ENCODE measurements at places on chromosomes 11 and 22.

DNA sequence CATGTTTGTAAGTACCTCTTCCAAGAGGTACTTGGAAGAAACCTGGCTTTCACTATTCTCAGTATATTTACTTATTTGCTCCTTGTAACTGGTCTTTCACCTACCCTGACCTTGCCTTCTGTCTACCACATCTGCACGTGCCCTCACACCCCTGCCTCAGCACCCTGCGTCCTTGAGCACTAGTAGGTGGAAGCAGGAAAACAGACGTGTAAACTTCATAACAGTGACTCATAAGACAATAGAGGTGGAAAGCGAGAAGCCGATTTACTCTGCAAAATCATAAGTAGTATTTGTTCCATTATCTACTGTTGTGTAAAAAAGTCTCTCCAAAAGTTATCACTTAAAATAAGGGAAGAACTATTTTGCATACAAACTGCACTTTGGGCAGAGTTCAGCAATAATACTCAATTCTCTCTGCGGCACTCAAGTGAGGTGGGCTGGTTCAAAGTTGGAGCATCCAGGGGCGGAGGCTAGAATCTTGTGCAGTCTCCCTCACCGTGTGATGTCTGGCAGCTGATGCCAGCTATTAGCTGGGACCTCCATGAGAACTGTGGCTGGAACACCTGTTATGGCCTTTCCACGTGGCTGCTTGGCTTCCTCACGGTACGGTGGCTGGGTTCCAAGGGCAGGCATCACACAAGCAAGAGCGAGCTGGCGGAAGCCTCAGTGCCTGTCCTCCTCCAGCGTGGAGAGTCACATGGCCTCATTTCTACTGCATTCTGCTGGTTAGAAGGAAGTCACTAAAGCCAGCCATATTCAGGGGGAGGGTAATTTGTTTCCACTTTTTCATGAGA is 30.4 kb downstream of the PACS1 start:
- DNase-seq, result peak; percentile 39

DNA sequence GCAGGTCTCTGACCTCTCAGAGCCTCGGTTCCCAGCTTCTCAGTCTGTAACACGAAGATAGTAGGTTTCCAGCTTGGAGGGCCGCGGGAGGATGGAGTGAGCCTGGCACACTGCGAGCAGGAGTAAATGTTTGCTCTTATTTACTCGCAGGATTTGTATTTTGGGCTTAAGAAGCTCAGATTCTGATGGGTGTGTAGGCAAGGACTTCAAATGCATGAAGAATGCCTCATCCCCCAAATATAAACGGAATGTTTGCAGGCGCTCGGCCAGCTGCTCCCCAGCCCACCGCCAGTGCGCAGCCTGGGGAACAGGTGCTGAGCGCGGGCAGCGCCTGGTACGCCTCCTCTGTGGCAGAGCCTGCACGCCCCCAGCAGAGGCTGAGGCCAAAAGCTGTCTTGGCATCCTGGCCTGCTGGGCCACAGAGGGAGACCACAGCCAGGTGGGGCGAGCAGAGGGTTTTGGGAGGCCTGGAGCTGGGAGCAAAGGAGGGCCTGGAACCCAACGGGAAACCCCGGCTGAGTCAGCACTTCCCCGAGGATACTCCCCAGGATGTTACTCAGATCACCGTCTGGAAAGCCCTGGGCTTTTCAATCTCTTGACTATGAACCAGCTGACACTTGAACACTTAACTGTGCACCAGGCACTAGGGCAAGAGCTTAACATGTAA is 9.4 kb downstream of the EHD1 start:
- no peak for DNase-seq

GRCh38 chr22:41401781-41402648 is 20.3 kb downstream of the TEF start:
- DNase-seq, result no peak

DNA sequence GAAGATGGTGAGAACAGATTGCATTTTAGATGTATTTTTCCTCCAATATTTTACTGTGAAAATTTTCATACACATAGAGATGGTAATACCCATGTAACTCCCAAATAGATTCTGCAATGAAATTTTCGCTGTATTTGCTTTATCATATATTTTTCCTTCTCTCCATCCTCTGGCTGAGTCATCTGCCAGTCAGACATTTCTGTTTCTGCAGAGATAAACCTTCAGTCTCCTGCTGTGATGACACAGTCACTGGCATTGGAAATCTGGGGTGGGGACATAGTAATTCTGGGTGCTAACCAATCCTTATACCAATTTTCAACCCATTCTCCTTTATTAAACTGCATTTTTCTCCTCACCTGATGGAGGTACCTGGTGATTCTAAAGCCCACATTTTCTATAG is 33.7 kb downstream of the SVIP start:
- no peak for DNase-seq

DNA sequence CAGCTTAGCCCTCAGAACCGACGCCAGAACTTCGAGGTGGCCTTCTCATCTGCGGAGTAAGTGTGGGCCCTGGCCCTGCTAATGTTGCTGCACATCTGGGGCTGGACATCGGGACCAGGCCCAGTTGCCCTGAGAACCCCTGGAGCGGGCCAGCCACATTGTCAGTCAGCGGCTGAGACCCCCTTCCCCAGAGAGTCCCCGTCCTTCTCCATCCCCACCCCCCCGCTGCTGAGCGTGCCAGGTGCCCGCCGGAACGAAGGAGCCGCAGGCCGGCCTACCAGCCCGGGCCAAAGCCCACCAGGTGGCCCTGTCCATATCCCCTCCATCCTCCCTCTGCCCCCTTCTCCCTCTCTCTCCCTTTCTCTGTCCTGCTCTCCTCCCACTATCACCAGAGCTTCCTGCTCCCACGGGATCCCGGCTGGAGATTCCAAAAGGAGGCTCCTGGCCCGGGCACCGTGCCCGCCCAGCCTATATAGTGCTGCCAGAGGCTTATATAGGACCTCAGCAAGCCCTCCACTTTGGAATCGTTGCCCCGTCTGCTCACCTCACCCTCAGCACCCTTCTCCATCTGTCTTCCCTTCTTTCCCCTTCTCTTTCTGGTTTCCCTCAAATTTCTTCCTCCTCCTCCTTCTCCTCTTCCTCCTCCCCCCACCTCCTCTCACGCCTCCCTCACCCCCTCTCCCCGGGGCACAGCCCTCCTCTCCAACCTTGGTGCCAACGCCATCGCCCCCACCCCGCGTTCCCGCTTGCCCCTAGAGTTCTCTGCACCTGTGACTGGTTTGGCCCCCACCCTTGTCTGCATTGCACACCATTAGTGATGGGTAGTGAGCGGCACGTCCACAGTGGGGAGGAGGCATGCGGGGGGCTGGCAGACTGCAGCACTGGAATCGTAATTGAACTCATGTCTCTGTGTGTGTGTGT is 7.3 kb downstream of the SELENOM start:
- no peak for DNase-seq

DNA sequence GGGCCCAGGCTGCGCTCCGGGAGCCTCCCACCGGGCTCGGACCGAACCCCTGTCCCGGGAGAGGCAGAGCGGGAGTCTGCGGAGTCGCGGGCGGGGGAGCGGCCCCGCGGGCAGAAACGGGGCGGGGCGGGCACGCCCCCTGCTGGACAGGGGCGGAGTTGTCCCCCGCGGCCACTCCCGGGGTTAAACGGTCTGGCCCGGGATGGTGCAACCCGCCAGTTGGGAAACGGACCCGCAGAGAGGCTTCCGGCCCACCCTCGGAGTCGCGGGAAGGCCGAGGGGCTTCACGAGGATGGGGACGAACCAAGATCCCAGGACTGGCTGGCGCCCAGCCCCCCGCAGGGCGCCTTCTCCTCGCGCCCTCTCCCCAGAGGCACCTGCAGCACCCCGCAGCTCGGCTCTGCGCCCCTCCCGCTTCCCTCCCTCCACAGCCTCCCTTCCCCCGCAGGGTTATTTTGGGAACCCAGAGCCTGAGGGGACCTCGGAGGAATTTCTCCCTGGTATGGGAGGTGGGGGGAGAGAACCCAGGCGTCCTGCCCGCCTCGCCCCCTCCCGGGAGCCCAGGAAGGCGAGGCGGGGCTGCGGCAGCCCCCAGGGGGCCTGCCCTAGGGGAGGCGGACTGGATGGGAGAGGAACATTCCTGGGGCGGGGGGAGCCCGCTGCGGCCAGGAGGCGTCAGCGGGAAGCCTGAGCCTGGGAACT is 902 bp downstream of the RASGRP2 start:
- DNase-seq, result peak; percentile 61

GRCh38 chr11:116579031-116579653 is 193.6 kb downstream of the BUD13 start:
- DNase-seq, result no peak

GRCh38 chr11:17735818-17736578 is 1.4 kb downstream of the KCNC1 start:
- DNase-seq, result no peak

- DNase-seq, result no peak
Observed at GRCh38 chr11:62909107-62909894, 11.9 kb downstream of the CHRM1 start.

DNA sequence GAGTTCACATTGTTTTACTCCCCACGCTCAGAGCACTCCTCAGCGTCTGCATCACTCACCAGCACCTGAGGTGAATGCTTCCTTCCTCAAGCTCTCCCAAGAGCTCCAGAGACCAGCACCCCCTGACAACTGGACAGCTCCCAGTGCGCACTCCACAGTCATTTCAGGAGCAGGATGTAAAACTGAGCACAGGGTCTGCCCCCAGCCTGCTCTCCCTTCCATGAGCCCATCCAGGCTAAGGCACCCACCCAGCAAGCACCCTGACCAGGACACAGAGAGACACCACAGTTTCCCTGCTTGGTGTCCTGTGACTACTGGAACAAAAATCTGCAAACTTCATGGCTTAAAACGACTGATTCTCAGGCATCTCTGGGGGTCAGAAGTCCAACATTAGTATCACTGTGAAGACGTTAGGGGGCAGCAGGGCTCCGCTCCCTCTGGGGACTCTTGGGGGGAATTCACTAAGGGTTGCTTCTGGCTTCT is 3.3 kb downstream of the SCGB1D2 start:
- no peak for DNase-seq

DNA sequence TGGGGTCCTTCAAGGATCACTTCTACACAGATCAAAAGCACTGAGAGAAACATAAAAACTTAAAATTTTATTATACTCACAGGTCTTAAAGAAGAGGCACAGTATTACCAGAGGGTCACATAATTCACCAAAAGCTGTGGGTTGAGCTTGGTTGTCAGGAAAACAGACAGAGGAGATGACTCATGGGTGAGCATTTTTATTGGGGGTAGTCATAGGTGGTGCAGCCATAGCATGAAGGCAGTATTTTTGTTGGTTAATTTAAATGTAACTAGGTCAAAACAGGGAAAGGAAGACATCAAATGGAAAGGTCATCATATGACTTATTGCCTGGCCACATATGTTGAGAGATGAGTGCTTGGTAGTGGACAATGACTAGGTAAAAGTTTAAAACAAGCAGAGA is 24.2 kb downstream of the OR5B17 start:
- no peak for DNase-seq

GRCh38 chr22:44759430-44760310 is 7.3 kb downstream of the ARHGAP8 start:
- DNase-seq, result no peak

DNA sequence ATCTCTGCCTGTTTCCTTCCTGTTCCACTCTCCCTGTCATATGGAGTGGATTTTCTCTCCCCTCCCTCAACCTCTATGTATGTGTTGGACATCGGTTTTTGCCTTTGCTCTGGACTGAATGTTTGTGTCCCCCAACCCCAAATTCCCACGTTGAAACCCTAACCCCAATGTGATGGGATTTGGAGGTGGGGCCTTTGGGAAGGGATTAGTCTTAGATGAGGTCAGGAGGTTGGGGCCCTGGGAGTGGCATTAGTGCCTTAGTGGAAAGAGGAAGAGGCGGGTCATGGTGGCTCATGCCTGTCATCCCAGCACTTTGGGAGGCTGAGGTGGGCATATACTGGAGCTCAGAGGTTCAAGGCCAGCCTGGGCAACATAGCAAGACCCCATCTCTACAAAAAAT is 11.6 kb downstream of the TP53AIP1 start:
- no peak for DNase-seq

DNA sequence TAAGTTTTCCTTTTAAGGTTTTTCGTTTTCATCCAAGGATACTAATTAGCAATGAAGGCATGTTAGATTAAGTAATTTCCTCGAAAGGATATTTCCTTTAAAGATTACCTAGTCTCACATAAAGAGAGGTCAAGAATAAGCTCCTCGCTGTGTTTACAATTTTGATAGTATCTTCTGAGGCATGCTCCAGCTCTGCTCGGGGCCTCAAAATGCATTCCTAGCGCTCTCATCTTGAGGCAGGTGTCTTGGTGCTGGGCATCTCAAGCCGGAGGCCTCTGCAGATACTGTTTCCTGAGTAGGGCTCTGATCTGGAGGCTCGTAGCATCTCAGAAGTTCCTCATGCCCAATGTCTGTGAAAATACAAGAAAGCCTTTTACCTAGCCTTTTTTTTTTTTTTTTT is 128.6 kb upstream of the SNX19 start:
- DNase-seq, result no peak

DNA sequence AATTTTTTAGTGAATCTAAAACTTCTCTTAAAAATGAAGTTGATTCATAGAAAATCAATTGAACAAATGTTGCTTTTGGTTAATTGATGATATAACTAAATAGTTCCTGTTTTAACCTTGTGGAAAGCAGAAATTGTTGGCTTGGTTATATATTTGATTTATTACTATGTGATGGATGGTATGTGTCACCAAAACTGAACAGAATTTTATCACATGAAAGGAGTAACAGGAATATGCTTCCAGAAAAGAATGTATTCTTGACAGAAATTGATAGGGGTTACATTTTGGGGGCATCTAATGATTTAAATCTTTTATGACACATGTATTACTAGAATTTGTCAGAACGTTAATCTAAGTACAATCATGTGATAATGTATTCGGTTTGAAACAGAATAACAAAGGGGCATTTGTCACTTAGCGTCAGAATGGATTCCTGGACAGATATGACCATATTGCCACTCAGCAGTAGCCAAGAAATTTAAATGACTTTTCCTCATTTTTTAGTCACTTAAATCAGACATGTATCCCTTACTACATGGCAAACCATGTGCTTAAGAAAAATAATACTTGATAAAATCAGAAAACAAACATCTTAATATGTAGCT is 295.2 kb downstream of the GRM5 start:
- no peak for DNase-seq

- DNase-seq, result no peak
Observed at GRCh38 chr11:127996825-127997224, 590.5 kb downstream of the ETS1 start.

- no peak for DNase-seq
Observed at GRCh38 chr22:39959640-39960447, at the start of gene TMA7B. TMA7B (plus strand) TSS chr22:39960397; CDS start chr22:39964375, 3,978 bp downstream.

DNA sequence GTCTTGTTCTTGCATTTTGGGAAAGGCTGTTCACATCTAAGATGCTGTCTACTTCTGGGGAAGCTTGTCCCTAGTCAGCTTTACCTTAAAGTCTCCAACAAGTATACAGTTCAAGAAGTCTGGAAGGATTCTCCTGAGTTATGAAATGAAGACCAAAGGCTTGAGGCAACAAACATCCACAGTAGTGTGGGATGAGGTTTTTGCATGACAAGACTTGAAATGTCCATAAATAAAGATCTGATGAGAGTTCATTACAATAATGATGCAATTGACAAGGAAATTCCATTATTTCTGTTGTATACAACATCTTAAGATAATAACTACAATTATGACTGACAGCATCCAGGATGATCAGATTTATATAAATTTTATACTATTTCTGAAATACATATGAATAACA is 21.3 kb upstream of the KDM4E start:
- no peak for DNase-seq

- no peak for DNase-seq
Observed at GRCh38 chr22:43560651-43561050, 148.8 kb downstream of the MPPED1 start.

Measured in stimulated activated CD8-positive, alpha-beta memory T cell treated with anti-CD3 and anti-CD28 coated beads, Interleukin-4, amount 100 ng/mL, for 1 hour (primary cell).